CD4-positive, alpha-beta T cell treated with Interleukin-21 for 1 hour (primary cell): ENCODE measurements at places on chromosomes 11 and 22.

GRCh38 chr11:22597062-22597461 is 28.6 kb downstream of the FANCF start:
- no peak for DNase-seq

DNA sequence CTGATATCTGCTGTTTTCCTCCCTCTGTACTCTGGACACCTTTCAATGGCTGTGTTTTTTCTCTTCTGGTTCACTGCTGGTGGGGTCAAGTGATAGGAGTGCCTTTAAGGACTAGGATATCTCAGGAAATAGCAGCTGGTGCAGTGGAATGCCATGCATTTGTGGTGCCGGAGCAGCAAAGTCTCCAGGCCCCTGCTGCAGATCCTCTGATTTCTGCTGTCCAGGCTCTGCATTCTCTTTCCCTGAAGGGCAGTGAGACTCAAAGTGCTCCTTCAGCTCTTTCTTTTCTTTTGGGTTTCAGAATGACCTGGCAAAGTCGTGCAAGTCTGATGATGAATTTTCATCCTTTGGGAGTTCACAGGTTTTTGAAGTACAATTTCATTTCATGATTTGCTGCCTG is 774.3 kb downstream of the FAM181B start:
- DNase-seq, result no peak

DNA sequence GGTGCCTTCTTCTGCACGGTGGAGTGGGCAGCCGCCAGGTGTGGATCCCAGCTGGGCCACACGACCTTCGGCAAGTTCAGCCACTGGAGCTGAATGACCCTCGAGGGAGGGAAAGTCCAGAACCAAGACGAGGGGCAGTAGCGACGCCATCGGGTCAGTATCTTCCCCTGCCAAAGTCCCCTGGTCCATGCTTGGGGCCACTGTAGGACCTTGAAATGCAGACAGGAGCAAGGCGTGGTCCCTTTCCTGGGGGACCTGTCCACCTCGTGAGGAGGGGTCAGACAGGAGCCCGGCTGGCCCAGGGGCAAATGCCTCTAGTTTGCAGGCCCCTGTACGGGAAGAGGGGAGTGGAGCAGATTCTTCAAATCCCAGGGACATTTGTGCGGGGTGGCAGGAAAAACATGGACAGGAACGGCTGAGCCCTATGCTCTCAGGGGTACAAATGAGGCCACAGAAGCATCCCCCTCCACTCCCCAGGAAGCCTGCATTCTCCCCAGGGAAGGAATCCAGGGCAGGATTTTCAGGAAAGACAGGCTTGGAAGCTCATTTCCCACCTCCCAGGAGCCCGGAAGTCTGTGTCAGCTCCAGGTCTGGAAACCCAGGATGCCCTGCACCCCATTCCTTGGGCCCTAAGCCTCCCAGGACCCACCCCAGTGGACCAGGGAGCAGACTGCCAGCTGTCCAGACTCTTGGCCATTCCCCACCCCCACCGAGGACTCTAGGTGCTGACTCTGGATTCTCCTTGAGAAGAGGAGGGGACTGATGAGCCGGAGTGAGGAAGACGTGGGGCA is 6.6 kb downstream of the SHANK2 start:
- no peak for DNase-seq

DNA sequence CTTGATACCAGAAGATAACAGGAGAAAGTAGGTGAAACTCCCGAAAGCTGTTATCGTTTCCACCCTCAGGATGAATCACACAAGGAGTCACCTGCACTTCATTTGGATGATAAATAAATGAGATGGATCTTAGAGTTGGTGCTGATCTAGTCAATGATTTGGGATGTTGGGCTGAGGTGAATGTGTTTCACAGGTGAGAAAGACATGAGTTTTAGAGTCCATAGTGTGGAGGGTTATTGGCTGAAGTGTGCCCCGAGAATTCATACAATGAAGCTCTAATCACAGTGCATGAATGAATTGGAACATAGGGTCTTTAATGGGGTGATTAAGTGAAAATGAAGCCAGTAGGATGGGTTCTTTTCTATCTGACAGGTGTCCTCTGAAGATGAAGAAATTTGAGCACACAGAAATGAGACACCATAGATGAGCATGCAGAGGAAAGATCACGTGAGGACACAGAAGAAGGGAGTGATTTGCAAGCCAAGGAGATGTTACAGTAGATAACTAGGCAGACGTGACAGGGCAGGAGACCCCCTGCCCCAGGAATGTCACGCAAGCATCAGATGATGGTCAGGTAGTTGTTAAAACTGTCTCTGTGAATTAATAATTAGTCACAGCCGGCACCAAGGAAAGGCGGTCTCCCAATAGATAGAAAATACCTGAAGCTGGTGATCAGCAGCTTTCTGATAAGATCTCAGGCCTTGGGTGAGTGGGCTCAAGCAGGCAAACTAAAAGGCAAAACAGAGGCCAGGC is 60.3 kb upstream of the IGLL5 start:
- no peak for DNase-seq

- no peak for DNase-seq
These were observed 27.0 kb downstream of the AP2A2 start for GRCh38 chr11:952406-953385.

DNA sequence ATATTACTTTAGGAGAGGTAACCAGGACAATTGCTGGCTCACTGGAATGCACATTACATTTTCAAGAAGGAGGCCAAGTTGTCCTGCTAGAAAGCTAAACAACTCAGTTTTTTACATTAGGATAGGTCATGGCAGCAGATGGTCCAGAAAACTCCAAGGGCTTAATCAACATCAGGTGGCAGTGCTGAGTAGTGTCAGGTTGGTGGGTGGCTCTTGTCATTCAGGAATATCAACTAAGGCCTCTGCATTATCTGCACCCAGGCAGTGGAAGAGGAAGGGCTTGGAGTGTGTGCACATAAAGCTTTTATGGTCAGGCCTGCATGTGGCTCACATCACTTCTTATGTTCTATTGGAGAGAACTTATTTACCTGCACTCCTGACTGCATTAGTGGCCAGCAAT is 32.2 kb upstream of the OR4B1 start:
- DNase-seq, result no peak

DNA sequence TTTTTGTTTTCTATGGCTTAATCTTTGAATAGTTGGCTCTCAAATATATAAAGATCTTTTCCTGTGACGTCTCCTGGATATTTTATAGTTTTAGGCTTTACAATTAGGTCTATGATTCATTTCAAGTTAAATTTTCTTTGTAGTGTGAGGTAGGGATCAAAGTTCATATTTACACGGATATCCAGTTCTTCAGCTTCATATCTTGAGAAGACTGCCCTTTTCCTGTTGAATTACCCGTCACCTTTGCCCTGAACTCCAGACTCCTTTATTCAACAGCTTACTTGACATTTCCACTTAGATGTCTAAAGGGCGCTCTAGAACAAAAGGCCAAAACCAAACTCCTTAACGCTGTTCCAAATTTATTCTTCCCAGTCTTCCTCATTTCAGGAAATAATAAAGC is 51.7 kb downstream of the TTC17 start:
- DNase-seq, result no peak
